ENCODE measurements at places on chromosomes 12 and 14.

GRCh38 chr14:22978981-22979671 lies 3.2 kb downstream of the AJUBA start:
- peak overlapping the region; percentile 86 for H3K27ac ChIP-seq
- no peaks in the 10 kb centered on the region for H3K27me3 ChIP-seq
- H3K4me1 ChIP-seq: peaks cover 58% of the 10 kb centered on the region
- no peak for DNase-seq

DNA sequence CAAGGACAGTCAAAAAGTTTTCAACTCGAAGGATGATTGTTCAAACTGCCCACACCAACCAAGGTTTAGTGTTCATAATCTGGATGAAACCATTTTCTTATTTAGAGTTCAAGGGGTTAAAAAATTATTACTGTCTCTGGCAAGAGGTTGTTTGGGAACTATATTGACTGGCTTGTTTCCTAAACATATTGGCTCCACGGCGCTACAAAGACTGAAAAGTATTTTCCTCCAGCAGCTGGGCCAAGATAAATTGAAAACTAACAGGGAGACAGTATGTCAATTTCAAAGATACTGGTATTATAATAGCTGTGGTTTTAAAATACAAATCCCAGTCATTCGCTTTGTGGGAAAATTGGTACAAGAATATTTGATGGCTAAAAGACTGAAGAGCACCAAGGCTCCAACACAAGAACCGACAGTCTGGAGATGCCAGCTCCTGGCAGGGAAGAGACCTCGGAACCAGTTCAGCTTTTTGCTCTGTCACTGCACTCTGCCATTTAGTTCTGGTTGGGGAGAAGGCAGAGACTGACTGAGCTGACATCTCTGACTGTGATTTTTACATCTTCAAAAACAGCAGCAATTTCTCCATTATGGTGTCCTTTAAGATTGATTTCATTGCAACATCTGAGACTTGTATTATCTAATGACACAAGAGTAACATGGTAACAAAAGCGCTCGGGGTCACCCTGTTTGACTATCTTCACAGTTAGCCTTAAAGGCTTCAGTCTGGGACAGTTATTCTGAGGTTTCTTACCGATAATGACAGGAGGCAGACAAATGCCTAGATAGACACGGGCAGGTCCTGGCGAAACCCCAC lies 62.0 kb downstream of the ST8SIA1 start:
- no peaks in the 10 kb centered on the region for H3K36me3 ChIP-seq
- H3K4me3 ChIP-seq: no peak overlapping the region
- H3K27me3 ChIP-seq: no peaks in the 10 kb centered on the region
- peak overlapping the region; percentile 38 for H3K27ac ChIP-seq

DNA sequence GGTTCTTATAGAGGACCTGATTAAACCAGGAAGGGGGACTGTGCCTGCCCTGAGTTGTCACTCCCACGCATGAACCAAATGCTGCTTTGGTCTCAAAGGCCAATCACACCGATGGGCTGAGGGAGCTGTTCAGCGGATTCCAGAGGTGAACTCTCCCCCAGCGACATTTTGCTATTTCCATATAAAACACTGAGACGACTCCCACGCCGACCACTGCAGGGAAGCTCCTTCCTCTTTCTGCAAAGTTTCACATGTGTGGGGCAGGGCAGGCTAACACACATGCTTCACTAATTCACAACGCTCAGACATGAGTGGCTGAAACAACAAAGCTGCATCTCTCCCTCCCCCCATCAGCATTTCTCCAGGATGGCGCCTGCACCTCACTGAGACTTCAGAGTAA lies 37.8 kb upstream of the TMEM132D start:
- no peaks in the 10 kb centered on the region for H3K27me3 ChIP-seq
- peak; percentile 72 for DNase-seq
- no peaks in the 10 kb centered on the region for H3K36me3 ChIP-seq

DNA sequence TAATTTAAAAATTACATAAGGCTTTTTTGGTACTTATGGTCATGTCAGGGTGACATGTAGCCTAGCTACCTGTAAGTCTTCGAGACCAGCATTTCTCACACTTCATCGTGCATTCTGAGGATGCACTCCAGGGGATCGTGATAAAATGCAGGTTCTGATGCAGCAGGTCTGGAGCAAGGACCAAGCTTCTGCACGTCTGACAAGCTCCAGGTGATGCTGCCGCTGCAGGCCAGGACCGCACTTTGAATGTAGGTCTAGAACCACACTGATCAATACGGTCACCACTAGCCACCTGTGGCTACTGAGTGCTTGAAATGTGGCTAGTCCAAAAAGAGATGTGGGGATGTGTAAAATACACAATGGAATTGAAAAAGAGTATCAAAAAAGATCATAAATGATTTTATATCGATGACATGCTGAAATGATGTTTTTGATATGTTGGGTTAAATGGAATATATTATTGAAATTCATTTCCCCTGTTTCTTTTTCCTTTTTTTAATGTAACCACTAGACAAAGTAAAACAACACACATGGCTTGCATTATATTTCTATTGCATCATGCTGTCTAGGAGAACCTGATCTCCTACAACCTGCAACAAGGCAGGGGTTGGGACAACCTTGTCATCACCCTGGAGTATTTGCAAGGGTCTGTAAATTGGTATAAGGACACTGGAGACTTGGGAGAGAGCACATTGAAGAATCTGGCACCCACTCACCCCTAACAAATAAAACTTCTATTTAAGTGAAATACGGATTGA lies 142.4 kb downstream of the DPF3 start:
- peaks cover 7% of the 10 kb centered on the region for H3K36me3 ChIP-seq
- H3K4me1 ChIP-seq: peaks cover 7% of the 10 kb centered on the region
- H3K4me3 ChIP-seq: no peak overlapping the region

DNA sequence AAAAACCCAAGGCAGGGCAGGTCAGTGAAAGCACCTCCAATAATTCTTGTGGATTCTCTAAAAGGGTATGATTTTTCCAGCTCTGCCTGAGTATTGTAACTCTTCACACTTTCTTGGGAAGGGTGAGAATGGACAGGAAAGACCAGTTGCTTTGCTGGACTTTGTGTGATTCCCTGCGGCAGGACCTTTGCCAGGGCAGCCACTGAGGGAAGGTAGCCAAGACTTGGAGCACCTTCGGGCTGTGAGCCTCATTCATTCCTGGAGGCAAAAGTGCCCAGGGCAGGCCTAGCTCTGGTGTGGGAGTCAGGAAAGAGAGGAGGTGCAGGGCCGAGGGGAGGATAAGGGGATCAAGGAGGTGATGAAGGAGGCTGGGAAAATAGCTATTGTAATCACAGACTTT lies 80.2 kb downstream of the VCPKMT start:
- no peaks in the 10 kb centered on the region for H3K27me3 ChIP-seq
- no peak overlapping the region for H3K27ac ChIP-seq
- DNase-seq: no peak

Data from osteocyte (in vitro differentiated cells).